ENCODE measurements at places on chromosomes 5 and 9. TPM values are rescaled to one million over a fixed set of nuclear protein-coding genes. Genes with fewer than 3 reads are reported as not detected.

- no peak for DNase-seq
These were observed 9.2 kb downstream of the STC2 start for GRCh38 chr5:173318881-173319620.

GRCh38 chr5:137312011-137312410, 187.1 kb downstream of the SPOCK1 start:
- DNase-seq = no peak

DNA sequence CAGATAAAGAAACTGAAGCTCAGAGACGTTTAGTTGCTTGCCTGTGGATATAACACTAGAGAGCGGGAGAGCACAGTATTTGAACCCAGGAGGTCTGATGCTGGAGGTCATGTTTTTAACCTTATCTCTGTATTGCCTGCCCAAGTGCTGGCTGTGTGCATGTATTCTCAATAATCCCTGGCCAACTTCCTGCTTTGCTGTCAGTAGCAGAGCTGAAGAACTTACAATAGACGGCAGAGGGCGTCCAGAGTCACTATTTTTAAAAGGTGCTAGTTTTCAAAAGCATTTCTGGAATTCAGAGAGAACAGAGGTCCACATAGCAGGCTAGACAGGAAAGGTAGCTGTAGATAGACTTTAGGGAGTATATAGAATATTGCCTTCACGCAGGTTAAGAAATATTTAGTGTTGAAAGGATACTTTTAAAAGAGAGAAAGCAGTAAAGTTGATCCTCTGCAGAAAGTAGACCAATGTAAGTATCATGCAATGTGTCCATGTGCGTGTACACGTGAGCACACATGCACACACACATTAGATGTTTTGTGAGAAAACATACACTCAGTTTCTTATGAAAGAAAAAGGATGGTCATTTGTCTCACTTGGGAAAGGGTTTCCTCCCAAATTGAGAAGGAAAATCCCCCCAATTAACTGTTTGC, 46.3 kb downstream of the PTCD2 start:
- DNase-seq = peak; percentile 92

Gene ADAMTS13
- 1.8 TPM for total RNA-seq

- DNase-seq = no peak
These were observed 9.5 kb downstream of the GRK6 start for GRCh38 chr5:177435847-177436536.

- no peak for DNase-seq
These were observed 1.1 kb downstream of the BRINP1 start for GRCh38 chr9:119368179-119368578.

GRCh38 chr5:39816156-39816845, 391.5 kb upstream of the DAB2 start:
- DNase-seq = no peak

Gene IL17B
- 2.1 TPM for total RNA-seq

DNA sequence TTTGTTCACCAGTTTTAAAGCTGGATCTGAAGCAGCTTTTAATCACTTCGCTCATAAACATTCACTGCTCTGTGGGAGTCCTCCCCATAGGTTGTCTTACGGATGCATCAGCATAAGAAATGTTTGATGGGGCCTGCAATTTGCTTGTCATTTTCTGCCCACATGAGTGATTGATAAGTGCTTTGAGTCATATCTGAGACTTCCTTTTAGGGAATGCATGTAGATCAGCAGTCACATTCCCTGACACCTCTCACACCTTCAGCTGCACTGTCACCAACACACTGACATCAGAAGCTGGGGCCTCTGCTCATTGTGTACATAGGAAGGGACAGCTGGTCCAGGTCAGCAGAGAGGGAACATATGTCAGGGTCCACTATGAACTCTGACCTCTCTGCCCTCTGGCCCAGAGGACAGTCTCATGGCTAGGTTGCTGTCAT, 84.1 kb upstream of the SPATA31D4 start:
- DNase-seq = no peak

Measured in adrenal gland (tissue), 19 donors.